A172 (cell line): ENCODE measurements at places on chromosomes 12 and 14.

GRCh38 chr14:49581209-49582112, 4.7 kb downstream of the RPS29 start:
- DNase-seq, result no peak

DNA sequence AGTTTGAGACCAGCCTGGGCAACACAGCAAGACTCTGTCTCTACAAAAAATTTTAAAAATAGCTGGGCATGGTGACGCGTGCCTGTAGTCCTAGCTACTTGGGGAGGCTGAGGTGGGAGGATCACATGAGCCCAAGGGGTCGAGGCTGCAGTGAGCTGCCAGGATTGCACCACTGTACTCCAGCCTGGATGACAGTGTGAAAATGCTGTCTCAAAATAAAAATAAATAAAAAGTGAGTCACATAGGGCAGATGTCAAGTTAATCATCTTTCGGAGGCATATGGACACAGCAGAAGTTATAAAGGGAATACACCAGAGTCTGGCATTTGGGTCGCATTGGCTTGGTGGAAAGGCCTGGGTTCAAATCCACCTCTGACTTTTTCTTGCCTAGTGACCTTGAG, 92.7 kb downstream of the PHETA1 start:
- DNase-seq, result peak; percentile 26

DNA sequence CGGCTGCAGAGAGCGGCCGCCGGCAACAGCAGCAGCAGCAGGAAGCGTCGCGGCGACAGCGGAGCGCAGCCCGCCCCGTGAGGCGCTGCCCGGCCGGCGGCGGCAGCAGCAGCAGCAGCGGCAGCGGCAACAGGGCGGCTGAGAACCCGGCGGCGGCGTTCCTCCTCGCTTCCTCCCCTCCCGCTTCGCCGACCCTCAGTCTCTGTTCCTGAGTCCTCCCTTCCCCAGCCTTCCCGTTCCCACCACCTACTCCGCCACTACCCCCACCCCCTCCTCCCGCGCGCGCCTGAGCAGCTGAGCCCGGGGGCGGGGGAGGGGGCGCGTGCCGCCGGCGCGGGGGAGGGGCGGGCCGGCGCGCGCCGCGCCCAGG, 310 bp downstream of the BICDL1 start:
- peak; percentile 25 for DNase-seq

DNA sequence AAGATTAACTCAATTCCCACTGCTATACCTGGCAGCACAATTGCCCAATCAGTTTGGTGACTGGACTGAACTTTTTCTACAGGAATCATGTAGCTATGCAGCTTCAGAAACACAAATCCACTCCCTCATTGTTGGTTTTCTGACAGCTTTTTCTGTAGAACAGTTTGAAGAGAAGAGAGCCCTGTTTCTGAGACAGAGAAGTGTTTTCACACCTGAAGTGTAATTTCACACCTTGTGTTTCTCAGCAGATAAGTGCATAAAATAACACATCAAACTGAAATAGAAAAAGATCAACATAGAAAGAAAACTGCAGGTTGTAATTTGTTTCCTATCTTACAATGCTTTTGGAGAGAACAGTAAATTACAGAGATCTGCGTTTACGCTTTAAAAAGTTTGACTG, 335.6 kb downstream of the SNAPC1 start:
- DNase-seq, result no peak

- no peak for DNase-seq
Measured at GRCh38 chr12:697481-697880, 34.2 kb upstream of the NINJ2 start.
